HTR-8/SVneo (cell line): ENCODE measurements at places on chromosomes 13 and 19.

GRCh38 chr13:57314897-57315520, 148.0 kb downstream of the PRR20E start:
- peak; percentile 0 for DNase-seq

DNA sequence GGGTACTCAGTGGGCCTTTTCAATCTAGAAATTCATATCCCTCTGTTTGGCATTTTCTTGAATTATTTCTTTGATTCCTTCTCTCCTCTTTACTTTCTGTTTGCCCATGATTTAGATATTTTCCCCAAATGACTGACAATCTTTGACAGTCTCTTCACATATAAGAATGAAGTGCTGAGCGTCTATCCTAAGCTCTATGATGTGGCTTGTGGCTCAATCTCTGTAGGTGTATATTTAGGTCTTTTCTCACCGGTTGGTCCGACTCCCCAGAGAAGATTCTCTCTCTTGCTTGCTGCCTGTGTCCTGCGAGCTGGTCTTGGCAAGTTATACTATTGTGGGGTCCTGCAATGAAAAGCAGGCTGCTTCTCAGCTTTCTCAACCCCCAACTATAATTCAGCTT, 29.0 kb downstream of the FLT3 start:
- no peak for DNase-seq

DNA sequence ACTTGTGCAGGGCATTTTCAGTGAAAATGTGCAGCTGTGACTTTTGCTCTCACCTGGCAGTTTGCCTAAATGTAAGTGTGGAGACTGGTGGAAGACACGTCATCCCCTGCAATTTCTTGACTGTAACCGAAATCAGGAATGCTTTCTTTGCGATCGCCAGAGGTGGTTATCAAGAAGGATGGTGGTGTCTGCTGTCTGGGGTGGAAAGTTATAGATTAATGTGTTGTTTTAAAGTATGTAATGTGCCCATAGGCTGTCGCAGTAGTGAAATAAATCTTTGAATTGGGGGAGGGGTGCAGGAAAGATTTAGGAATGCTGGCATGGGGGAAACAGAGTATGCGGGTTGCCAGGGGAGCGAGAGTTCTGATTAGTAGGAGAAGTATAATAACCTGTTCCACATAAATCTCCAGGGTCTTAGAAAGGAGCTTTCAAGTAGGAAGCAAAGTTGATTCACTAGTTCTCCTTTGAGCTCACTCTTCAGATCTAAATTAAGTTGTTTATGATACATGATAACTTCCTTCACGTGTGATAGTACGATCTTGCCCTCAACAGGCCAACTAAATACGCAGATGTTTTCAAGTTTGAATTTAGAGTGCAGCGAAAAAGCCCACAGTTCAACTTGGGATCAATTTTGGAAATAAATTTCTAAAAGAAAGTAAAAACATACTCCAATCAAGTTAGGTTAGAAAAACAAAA, 1520.0 kb upstream of the SLC10A2 start:
- no peak for DNase-seq

- DNase-seq: peak; percentile 30
These were observed 193.6 kb downstream of the RAP2A start for GRCh38 chr13:97627566-97627965.

- no peak for DNase-seq
These were observed 748.8 kb downstream of the LIG4 start for GRCh38 chr13:107466326-107467099.

GRCh38 chr13:30692113-30692512, 43.2 kb upstream of the ALOX5AP start:
- no peak for DNase-seq

- DNase-seq: no peak
These were observed 17.0 kb upstream of the COX7A1 start for GRCh38 chr19:36169084-36169760.

- DNase-seq: no peak
These were observed 9.5 kb downstream of the B3GLCT start for GRCh38 chr13:31209172-31209840.

- DNase-seq: no peak
These were observed 139.4 kb upstream of the TSC22D1 start for GRCh38 chr13:44715287-44716230.

- DNase-seq: no peak
These were observed 7.5 kb upstream of the EPN1 start for GRCh38 chr19:55667511-55667910.
